ENCODE measurements at places on chromosomes 12 and 14. TPM values are rescaled to one million over a fixed set of nuclear protein-coding genes. Genes with fewer than 3 reads are reported as not detected.

GRCh38 chr14:54739514-54739913 is 163.1 kb downstream of the GCH1 start:
- H3K27me3 ChIP-seq, result no peaks in the 10 kb centered on the region
- no peak for DNase-seq
- H3K36me3 ChIP-seq, result no peaks in the 10 kb centered on the region
- H3K27ac ChIP-seq, result no peak overlapping the region
- peaks cover 9% of the 10 kb centered on the region for H3K4me1 ChIP-seq
- no peak overlapping the region for H3K4me3 ChIP-seq

GRCh38 chr12:3420693-3421092 is 70.3 kb upstream of the PRMT8 start:
- H3K4me3 ChIP-seq, result no peak overlapping the region
- H3K4me1 ChIP-seq, result no peaks in the 10 kb centered on the region
- DNase-seq, result no peak

GRCh38 chr12:28787151-28787550 is 361.9 kb upstream of the FAR2 start:
- H3K36me3 ChIP-seq, result no peaks in the 10 kb centered on the region
- no peaks in the 10 kb centered on the region for H3K27me3 ChIP-seq
- H3K27ac ChIP-seq, result no peak overlapping the region
- no peaks in the 10 kb centered on the region for H3K4me1 ChIP-seq
- DNase-seq, result no peak

GRCh38 chr12:106010741-106011140 is 128.0 kb downstream of the NUAK1 start:
- H3K27ac ChIP-seq, result no peak overlapping the region
- no peak for DNase-seq
- no peaks in the 10 kb centered on the region for H3K27me3 ChIP-seq
- H3K4me1 ChIP-seq, result no peaks in the 10 kb centered on the region
- H3K36me3 ChIP-seq, result no peaks in the 10 kb centered on the region

- no peak for DNase-seq
- no peak overlapping the region for H3K4me3 ChIP-seq
- H3K4me1 ChIP-seq, result no peaks in the 10 kb centered on the region
- H3K27me3 ChIP-seq, result peaks cover 38% of the 10 kb centered on the region
- no peaks in the 10 kb centered on the region for H3K36me3 ChIP-seq
Observed at GRCh38 chr14:98218218-98218617, 1053.8 kb downstream of the BCL11B start.

DNA sequence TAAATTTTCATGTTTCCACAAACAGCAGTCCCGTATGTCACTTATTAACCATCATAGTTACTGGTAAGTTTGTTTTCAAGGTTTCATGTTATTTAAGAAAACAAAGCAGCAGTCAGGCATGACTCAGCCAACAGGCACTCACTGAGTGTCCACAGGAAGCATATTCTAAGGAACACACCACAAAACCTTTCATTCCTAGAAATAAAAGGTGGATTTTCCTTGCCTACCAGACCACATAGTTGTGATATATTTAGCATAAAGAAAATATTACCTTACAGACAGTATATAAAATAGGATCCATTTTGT is 143.3 kb upstream of the AVPR1A start:
- no peaks in the 10 kb centered on the region for H3K4me1 ChIP-seq
- H3K27me3 ChIP-seq, result no peaks in the 10 kb centered on the region
- no peak overlapping the region for H3K4me3 ChIP-seq
- H3K36me3 ChIP-seq, result no peaks in the 10 kb centered on the region

GRCh38 chr12:97716356-97716755 is 253.8 kb downstream of the RMST start:
- no peaks in the 10 kb centered on the region for H3K4me1 ChIP-seq
- H3K27ac ChIP-seq, result no peak overlapping the region
- H3K36me3 ChIP-seq, result no peaks in the 10 kb centered on the region
- H3K4me3 ChIP-seq, result no peak overlapping the region

- H3K4me3 ChIP-seq, result no peak overlapping the region
- H3K27me3 ChIP-seq, result no peaks in the 10 kb centered on the region
- peak; percentile 4 for DNase-seq
- H3K4me1 ChIP-seq, result no peaks in the 10 kb centered on the region
Observed at GRCh38 chr12:131428091-131428685, 282.7 kb upstream of the SFSWAP start.

- H3K4me1 ChIP-seq, result peaks cover 48% of the 10 kb centered on the region
- H3K27me3 ChIP-seq, result no peaks in the 10 kb centered on the region
- no peak for DNase-seq
Observed at GRCh38 chr12:55729819-55730818, 1.3 kb upstream of the CD63 start.

GRCh38 chr14:95227279-95227860 is 70.0 kb upstream of the DICER1 start:
- no peaks in the 10 kb centered on the region for H3K27me3 ChIP-seq
- no peaks in the 10 kb centered on the region for H3K36me3 ChIP-seq
- peak overlapping the region; percentile 52 for H3K27ac ChIP-seq
- H3K4me3 ChIP-seq, result no peak overlapping the region

DNA sequence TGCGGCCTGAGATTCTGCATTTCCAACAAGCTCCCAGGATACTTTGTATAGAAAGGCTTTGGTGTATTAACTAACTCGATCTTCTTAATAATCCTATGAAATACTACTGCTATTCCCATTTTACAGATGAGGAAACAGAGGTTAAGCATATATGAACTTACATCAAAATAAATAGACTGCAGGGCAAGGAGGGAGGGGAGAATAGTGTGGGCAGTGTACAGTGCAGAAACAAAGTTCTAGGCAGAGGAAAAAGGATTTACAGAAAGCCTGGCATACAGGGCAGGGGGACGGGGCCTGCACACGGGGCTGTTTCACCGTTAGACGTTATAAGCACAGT is 19.0 kb downstream of the NINJ2 start:
- H3K4me1 ChIP-seq, result peaks cover 42% of the 10 kb centered on the region
- H3K4me3 ChIP-seq, result no peak overlapping the region
- peak overlapping the region; percentile 94 for H3K27ac ChIP-seq
- H3K27me3 ChIP-seq, result no peaks in the 10 kb centered on the region

DNA sequence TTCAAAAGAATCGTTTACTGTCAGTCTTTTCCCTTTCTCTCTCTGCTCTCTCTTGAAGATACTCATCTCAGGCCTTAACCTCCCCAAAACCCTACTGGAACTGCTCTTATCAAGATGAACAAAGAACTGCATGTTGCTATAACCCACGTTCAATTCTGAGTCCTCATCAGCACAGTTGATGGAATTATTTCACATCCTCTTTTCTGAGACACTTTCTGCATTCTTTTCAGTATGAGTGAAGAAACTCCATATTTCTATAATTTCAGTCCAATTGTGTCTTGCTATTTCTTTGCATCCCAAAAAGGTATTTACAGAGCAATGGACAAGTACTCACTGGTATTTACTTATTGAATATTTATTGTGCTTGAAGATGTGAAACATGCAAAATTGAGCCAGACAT is 160.1 kb upstream of the CPNE8 start:
- no peaks in the 10 kb centered on the region for H3K27me3 ChIP-seq
- H3K4me3 ChIP-seq, result no peak overlapping the region
- H3K4me1 ChIP-seq, result no peaks in the 10 kb centered on the region
- H3K36me3 ChIP-seq, result no peaks in the 10 kb centered on the region

DNA sequence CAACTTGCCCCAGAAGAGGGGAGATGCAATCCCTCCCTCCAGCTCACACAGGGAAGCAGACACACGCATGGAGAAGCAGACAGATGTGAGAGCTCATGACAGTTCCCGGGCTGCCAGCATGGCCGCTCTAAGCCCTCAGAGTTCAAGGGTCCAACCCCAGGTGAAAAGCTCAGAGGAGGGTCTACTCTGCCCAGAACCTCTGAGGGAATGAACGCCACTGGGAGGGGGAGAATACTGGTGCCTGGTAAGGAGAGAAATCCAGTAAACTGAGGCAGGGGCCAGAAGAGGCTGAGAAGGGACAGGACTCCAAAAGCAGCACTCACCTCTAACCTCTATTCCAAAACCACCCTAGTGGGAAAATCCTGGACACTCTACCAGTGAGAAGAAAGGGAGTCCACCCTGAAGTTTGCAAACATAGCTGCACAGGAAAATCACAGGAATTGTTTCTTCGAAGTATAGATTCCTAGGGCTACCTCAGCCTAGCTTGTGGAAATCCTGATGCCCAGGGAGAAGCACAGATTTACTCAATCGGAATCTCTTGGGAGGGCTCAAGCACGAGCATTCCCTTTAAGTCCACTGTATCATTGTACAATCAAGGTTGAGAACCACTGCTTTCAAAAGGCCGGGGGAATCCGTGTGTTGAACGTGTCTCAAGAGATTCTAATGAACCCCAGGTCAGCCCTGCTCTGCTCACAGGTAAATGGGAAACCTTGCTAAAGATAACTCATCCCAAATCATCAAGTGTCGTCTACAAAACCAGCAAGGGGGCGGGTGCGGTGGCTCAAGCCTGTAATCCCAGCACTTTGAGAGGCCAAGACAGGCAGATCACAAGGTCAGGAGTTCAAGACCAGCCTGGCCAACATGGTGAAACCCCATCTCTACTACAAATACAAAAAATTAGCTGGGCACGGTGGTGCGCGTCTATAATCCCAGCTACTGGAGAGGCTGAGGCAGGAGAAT is 34.3 kb upstream of the PLEKHG6 start:
- H3K4me1 ChIP-seq, result peaks cover 54% of the 10 kb centered on the region
- no peak for DNase-seq
- H3K36me3 ChIP-seq, result no peaks in the 10 kb centered on the region

- no peaks in the 10 kb centered on the region for H3K4me1 ChIP-seq
- no peak for DNase-seq
- no peak overlapping the region for H3K4me3 ChIP-seq
- no peaks in the 10 kb centered on the region for H3K27me3 ChIP-seq
- no peak overlapping the region for H3K27ac ChIP-seq
Observed at GRCh38 chr12:85856966-85857365, 17.1 kb upstream of the NTS start.

GRCh38 chr12:129613314-129613713 is 290.5 kb downstream of the TMEM132D start:
- no peak overlapping the region for H3K27ac ChIP-seq
- no peak for DNase-seq

- no peaks in the 10 kb centered on the region for H3K36me3 ChIP-seq
- no peak overlapping the region for H3K27ac ChIP-seq
- no peak overlapping the region for H3K4me3 ChIP-seq
- peaks cover 3% of the 10 kb centered on the region for H3K4me1 ChIP-seq
- peak; percentile 26 for DNase-seq
- H3K27me3 ChIP-seq, result no peaks in the 10 kb centered on the region
Observed at GRCh38 chr14:99786511-99786989, 6.7 kb upstream of the EML1 start.

DNA sequence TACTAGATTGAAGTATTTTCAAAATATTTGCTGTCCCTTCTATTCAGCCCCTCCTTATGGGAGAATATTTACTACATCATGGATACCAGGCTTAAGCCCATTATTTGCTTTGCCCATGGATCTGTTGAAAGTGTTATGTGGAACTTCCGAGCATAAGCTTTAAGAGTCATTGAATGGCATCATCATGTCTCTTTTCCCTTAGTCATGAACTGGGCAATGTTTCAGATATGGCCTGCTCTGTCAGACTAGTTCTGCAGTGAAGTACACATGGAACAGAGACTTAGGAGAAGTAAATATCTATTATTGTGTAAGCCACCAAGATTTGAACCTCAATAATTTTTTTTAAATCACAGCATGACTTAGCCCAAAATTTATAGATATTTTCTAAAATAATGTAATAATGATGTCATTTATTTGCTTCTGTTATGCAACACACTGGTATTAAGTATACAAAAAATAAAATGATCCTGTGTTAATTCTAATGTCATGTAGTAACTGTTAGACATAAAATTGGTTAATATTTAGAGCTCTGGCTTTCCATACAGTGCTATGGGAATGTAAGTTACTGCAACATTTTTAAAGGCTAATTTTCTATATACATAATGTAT is 1097.3 kb downstream of the SLC16A7 start:
- no peak overlapping the region for H3K27ac ChIP-seq
- H3K4me3 ChIP-seq, result no peak overlapping the region
- no peak for DNase-seq
- H3K36me3 ChIP-seq, result no peaks in the 10 kb centered on the region

DNA sequence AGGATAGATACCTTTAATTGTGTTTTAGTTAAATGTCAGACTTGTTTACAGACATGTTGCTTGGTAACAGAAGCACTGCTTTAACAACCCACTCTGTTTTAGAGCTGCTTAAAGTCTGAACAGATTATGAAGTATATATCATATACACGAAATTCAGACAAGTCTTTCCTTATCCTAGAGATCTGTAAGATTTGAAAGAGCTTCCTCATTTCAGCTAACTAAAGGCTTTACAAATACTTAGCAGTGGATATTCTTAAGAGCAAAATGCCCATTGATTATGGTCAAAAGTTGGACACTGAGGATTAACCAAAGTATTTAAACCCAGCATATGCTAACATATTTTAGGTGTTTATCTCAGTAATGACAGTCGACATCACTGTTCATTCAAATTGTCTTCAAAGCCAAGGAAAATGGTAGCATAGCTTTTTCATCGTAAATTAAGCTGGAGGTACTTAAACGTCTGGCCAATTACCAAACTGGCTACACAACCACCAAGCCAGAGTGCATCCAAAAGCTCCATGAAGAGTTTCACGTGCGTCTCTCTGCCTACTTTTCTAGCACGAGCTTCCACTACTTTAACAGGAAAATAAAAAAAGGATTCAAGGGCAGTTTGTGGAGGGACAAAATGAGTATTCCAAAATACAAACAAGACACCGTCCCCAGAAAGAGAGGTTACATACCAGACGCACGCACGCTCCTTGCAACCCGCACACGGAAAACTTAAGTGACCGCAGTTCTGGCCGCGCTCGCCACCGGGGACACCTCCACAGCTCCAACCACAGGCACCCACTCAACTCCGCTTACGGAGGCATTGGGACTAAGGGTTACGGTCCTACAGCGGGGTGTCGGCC is 565 bp downstream of the CEP83 start:
- peak overlapping the region; percentile 91 for H3K27ac ChIP-seq
- DNase-seq, result peak; percentile 65
- H3K4me3 ChIP-seq, result peak overlapping the region; percentile 73
- H3K4me1 ChIP-seq, result peaks cover 9% of the 10 kb centered on the region

DNA sequence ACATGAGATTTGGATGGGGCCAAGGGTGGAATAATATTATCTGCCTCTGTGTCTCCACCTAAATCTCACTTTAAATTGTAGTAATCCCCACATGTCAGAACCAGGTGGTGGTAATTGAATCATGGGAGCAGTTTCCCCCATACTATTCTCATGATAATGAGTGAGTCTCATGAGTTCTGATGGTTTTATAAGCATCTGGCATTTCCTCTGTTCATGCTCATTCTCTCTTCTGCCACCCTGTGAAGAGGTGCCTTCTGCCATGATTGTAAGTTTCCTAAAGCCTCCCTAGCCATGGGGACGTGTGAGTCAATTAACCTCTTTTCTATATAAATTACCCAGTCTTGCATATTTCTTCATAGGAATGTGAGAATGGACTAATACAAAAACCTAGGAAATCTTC is 29.9 kb downstream of the TSPAN19 start:
- H3K4me1 ChIP-seq, result no peaks in the 10 kb centered on the region
- no peak overlapping the region for H3K4me3 ChIP-seq
- no peaks in the 10 kb centered on the region for H3K27me3 ChIP-seq
- no peak overlapping the region for H3K27ac ChIP-seq

GRCh38 chr12:5442251-5443006 is 10.5 kb downstream of the NTF3 start:
- H3K27ac ChIP-seq, result no peak overlapping the region
- H3K27me3 ChIP-seq, result peaks cover 34% of the 10 kb centered on the region
- H3K36me3 ChIP-seq, result no peaks in the 10 kb centered on the region
- no peak overlapping the region for H3K4me3 ChIP-seq
- peaks cover 6% of the 10 kb centered on the region for H3K4me1 ChIP-seq

FAM234B gene
- total RNA-seq, result 4.8 TPM

TBX5 gene
- total RNA-seq, result not detected

TMEM30B gene
- 33.5 TPM for total RNA-seq

MGST1 gene
- 171 TPM for total RNA-seq

CHGA gene
- total RNA-seq, result 211 TPM

OVCH1 gene
- not detected for total RNA-seq

TAS2R20 gene
- total RNA-seq, result not detected

POTEM gene
- total RNA-seq, result not detected

KRT6C gene
- not detected for total RNA-seq

FOXN4 gene
- not detected for total RNA-seq
